ENCODE measurements at places on chromosomes 7 and 10.

- no peak for DNase-seq
Observed at GRCh38 chr10:3639546-3639945, 145.5 kb downstream of the KLF6 start.

DNA sequence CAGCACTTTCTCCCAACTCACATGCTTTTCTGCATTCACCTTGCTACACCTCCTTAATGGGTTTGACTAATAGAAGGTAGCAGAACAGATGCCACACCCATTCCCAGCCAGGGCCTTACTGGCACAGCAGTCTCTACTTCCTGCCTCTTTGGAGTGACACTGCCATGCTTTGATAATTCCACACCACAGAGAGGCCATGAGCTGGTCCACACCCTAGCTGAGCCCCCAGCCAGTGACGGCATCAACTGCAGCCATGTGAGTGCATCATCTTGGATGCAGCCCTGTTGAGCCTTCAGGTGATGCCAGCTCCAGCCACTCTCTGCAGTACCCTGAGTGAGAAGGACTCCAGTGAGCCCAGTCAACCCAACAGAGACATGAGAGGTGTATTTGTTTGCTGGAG, 27.5 kb upstream of the EZH2 start:
- no peak for DNase-seq

DNA sequence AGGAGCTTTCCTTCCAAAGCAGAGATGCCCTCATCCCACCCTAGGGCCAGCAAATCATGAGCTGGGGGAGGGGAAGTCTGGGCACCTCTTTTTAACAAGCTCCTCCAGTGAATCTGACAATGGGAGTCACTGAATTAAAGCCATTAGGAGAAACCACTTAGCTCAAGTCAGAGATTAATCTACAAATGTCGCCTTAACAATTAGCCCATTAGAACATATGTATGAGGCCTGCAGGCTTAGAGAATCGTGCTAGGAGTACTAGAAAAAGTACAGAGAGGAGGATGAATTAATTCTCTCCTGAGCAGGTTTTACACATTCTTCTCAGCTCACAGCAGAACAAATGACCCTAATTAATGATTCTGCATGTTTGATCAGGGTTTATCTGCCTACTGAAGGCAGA, 381.3 kb downstream of the KCNMA1 start:
- DNase-seq, result no peak

GRCh38 chr10:3503299-3503698, 281.7 kb downstream of the KLF6 start:
- DNase-seq, result no peak

- no peak for DNase-seq
Observed at GRCh38 chr7:96021568-96021967, 249.2 kb downstream of the DYNC1I1 start.

DNA sequence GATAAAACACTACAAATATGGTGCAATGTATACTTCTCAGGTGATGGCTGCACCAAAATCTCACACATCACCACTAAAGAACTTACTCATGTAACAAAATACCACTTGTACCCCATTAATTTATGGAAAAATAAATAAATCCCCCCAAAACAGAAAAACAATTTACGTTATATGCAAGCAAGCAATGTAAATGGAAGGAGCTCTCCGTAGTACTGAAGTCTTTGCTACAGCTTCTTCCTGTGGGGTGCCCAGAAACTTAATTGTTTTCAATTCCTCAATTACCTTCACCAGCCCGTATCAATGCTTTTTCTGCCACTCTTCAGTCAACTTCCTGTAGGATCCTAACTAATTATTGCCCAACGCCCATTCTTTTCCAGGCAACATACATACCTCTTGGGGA, 138.1 kb downstream of the RELN start:
- DNase-seq, result no peak

DNA sequence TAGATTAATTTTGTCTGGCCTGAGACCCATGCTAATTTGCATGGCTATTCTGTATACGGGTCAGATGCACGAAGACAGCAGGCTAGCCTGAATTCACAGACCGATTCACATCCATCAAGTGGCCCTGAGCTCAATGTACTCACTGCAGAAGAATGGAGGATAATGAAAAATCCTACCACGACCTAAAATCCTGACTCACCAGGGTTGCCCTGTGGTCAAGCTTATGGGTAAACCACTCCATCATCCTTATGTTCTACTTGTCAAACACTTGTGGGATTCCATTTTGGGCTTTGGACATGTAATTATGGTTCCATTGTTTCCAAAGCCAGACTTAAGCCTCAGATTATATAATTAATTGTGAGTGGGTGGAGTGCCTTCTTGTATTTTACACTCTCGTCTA, 110.4 kb upstream of the ZNF438 start:
- no peak for DNase-seq

- DNase-seq, result no peak
Observed at GRCh38 chr10:106573106-106573505, 591.4 kb downstream of the SORCS1 start.

- DNase-seq, result no peak
Observed at GRCh38 chr7:42877862-42878261, 34.0 kb downstream of the C7orf25 start.

DNA sequence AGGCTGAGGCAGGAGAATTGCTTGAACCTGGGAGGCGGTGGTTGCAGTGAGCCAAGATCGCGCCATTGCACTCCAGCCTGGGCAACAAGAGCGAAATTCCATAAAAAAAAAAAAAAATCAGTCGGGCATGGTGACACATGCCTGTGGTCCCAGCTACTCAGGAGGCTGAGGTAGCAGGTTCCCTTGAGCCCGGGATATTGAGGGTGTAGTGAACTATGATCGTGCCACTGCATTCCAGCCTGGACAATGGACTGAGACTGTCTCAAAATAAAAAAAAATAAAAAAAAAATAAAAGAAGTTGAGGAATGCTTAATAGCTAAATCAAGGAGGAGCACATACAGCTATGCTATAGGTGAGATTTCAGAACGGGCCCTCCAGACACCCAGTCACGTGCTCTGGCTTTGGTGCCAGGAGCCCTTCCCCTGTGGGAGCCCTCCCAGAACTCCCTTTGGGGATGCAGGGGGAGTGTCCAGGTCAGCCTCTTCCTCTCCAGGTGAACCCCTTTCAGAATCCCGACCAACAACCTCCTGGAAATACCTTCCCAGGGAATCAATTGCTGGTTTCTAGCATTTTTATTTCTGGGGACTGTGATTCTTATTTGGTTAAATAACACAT, 42.9 kb upstream of the CTBP2 start:
- DNase-seq, result no peak

GRCh38 chr7:37674531-37674930, 9.0 kb upstream of the GPR141 start:
- no peak for DNase-seq

GRCh38 chr7:158494162-158494586, 93.4 kb downstream of the PTPRN2 start:
- DNase-seq, result no peak

- no peak for DNase-seq
Observed at GRCh38 chr7:117205873-117206272, 117.0 kb downstream of the WNT2 start.

- no peak for DNase-seq
Observed at GRCh38 chr10:44771233-44771995, 139.7 kb upstream of the TMEM72 start.

- DNase-seq, result no peak
Observed at GRCh38 chr7:24880886-24881285, 99.1 kb downstream of the OSBPL3 start.

- DNase-seq, result no peak
Observed at GRCh38 chr10:102648889-102649796, 4.9 kb downstream of the TRIM8 start.

GRCh38 chr10:114767101-114767985, 54.2 kb upstream of the FHIP2A start:
- DNase-seq, result no peak

DNA sequence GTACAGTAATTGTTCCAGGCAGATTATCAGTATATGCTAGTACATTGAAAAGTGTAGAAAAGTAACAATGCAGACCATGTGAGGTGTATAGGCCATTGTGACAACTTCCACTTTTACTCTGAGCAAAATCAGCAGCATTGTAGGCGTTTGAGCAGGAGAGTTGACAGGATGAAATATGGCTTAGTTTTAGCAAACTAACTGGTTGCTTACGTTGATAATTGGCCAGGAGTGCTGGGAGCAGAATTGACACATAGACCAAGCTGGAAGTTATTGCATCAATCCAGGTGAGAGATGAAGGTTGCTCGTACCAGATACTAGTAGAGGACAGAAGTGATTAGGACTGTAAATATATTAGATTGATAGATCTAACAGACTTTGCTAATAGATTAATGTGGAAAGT, 46.0 kb downstream of the LCOR start:
- DNase-seq, result no peak

- no peak for DNase-seq
Observed at GRCh38 chr7:78862411-78862900, 591.0 kb downstream of the MAGI2 start.

GRCh38 chr7:43931346-43931745, 5.1 kb downstream of the UBE2D4 start:
- no peak for DNase-seq

- no peak for DNase-seq
Observed at GRCh38 chr7:41977151-41977651, 259.8 kb downstream of the GLI3 start.
